Stimulated activated CD4-positive, alpha-beta T cell treated with anti-CD3 and anti-CD28 coated beads, Interleukin-1b, Interleukin-23, amount 100 ng/mL, for 1 hour (primary cell): ENCODE measurements at places on chromosomes 1 and 21.

DNA sequence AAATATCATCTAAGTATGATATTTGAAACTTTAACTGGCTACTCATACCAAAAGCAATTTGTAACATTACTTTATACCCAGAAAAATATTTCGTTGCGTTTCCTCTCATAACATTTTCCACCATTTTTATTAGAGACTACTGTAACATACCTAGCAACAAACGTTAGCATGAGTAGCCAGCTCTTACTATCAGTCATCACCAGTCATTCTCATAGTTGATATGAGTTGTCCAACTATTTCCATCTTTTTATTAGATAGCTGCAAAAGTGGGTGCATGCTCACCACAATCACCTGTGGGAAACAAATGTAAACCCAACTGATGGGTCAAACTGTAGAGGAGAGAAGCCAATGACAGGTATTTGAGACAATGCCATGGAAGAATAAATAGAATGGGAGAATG is 114.6 kb downstream of the AKT3 start:
- no peak for DNase-seq

- no peak for DNase-seq
Measured at GRCh38 chr1:91007827-91008226, 14.0 kb downstream of the ZNF644 start.

DNA sequence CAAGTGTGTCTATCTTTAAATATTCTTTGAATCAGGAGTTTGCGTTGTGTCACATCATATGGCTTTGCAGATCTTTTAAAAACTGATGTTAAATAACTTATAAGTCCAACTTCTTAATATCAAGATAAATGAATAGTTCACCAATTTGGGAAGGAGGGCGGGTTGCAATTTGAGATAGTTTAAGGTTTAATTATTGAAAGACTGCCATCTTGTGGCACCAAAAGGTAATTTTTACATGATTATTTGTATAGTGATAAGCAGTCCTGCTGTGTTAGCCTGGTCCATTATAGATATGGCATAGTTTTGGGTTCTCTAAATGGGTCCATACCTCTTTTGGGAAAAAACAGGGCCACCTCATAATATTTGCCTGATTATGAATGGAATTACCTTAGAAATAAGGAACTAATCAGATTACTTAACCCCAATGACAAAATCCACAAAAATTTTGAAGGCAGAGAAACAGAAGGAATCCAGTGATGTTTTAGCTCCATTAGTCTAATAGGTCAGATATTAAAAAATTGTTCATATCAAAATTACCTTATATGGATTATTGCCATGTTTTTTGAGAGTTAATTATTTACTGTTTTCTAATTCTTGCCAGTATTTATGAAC is 64.3 kb downstream of the PRKAA2 start:
- no peak for DNase-seq

GRCh38 chr1:19563324-19564097 is 78.2 kb upstream of the CAPZB start:
- DNase-seq: no peak

- no peak for DNase-seq
Measured at GRCh38 chr1:218904416-218904815, 269.3 kb upstream of the LYPLAL1 start.

GRCh38 chr1:78377356-78377928 is 113.3 kb upstream of the PTGFR start:
- no peak for DNase-seq

GRCh38 chr1:97145321-97145956 is 423.9 kb downstream of the PTBP2 start:
- DNase-seq: no peak

DNA sequence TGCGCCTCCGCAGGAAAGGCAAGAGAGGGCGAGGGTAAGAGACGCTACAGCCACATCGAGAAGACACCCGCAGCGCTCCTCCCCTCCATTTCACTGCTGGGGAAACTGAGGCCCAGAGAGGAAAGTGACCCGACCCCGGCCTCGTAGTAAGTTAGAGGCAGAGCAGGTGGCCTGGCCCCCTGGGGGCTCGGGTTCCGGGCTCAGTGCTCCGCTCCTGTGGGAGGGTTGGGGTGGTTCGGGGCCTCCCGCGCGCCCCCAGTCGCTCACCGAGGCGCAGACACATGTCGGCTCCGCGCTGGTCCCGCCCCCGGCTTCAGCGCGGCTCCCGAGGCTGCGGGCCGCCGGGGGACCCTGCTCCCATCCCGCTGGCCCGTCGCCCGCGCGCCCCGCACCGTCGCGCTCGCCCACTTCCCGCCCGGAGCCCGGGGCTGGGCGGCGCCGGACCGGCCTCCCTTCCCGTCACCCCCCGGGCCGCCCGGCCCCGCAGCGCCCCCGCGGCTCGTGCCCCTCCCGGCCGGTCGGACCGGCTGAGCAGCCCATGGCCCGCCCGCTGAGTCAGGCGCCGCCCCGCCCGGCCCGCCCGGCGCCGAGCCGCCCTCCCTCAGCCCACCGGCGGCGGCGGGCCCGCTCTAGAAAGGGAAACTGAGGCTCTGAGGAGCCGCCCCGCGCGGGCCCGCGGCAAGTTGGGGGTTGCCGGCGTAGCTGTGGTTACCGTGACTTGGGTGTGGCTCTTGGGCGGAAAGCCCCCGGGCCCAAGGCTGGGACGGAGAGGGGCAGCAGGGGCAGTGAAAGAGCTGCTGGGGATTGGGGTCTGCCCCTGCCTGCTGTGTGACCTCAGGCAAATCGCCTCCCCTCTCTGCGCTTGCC is at the start of gene TMEM54:
TSS of gene TMEM54 (minus strand) at position 434 of the 867 bp plus-strand sequence. CDS start at position 283, 151 bp downstream.
- no peak for DNase-seq

- no peak for DNase-seq
Measured at GRCh38 chr1:174965362-174966007, 34.3 kb upstream of the CACYBP start.

DNA sequence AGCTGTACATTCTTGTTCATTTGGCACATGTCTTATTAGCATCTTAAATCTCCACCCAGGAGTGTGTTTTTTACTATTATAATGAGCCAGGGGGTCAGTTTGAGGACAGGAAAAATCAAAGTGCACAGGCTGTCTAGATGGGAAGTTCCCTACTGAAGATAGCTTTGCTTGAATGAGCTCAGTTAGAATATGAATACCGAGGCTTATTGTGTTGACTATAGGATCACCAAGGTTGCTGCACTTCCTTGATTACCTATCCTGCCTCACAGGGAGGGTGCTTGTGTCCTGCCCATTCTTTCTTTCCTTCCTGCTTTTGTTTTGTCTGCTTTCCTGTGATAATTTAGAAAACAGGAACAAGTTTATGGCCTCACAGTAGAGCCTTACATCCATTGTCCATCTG is 16.3 kb downstream of the PHGDH start:
- no peak for DNase-seq

DNA sequence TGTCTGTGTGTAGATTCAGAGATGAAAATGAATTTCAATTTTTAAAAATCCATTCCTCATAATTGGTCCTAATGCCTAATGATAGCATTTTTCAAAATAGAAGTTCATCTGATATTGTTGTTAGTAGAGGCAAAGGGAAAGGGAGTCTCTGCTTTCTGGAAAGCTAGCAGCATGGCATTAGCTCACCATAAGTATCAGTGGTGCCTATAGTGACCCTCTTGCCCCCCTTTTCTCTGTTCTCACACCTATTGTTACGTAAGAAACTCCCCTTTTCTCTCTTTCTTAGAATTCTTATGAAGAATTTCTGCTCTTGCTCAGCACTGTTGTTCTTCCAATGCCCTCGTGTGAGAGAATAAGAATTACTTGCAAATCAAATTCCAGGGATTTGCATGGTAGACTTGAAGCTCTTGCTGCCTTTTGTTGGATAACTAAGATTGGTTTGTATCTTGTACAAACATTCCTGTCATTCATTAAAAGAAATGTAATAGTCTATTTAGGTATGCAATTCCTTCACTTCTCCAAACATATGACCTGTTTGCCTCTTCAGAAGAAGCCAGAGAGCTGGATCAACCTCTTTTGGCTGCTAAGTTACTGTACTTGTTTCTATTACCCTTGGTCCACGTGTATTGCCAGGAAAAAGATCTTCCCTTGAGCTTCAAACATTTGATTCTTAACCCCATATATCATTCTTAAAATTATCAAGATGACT is 69.2 kb upstream of the MAGI3 start:
- no peak for DNase-seq

DNA sequence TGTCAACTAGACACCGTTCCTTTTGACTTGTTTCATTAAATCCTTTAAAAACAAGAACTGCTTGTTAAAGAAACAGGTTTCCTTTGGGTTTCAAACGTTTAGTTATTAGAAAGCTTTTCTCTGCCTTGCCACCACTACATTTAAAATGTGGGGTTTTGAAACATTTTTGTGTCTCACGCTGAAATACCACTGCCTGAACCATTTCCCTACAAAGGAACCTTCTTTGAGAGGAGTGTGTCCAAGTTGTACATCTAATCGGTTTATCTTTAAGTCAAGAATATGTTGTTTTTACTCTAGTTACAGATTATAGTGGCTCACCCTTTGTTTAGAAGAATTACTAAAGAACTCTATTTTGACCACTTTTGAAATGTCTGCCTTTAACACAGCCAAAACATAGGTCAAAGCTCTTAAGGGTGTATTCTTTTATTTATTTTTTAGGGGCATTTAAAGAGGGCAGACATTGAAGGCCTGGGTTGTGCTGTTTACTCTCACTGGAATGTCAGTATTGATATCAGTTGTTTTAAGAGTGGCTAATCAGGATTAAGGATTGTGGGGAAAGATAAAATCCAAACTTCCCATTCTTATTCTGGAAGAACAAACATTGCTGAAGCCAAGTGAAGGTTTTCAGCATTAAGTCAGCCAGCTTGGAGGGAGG is 143.4 kb downstream of the GALNT2 start:
- DNase-seq: no peak

DNA sequence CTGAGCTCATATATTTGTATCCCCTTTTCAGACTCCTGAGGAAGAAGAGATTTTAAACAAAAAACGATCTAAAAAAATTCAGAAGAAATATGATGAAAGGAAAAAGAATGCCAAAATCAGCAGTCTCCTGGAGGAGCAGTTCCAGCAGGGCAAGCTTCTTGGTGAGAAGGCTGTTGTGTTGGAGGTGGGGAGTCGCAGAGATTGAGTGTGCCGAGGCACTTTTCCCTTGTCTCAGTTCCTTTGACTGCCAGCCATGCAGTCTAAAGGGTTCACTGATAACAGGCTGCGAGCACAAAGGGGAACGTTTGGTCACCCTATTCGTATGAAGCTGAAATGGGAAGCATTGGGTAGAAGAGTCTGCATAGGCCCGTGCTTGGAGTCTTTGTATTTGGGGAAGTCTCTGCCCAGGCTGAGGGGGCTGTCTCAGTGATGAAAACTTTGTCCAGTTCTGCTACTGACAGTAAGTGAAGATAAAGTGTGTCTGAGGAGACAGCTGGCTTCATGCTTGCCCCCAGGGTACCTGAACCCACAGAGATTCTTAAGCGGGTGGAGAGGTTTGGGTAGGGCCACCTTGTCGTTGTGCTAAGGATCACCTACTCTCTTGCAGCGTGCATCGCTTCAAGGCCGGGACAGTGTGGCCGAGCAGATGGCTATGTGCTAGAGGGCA is 2.8 kb downstream of the RPS8 start:
- no peak for DNase-seq

GRCh38 chr21:45970674-45971615 is 10.6 kb upstream of the COL6A1 start:
- peak; percentile 37 for DNase-seq

DNA sequence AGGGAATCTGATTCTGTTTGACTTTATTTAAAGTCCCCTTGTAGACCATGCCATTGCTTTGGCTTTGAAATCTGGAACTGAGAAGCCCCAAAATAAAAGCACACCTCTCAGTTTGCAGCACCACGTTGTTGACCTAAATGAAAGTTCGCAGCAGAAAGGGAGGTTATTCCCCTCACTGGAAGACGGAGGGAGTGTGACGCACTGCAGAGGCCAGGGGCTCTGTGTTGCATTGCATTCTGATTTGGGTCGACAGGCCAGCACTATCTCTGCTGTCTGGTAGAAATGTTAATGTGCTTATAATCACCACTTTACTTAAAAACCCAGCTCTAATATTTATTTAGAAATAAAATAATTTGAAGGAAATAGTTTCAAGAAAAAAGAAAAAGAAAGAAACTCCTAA is 675.2 kb upstream of the NR5A2 start:
- no peak for DNase-seq

- DNase-seq: no peak
Measured at GRCh38 chr21:34590520-34590919, 24.4 kb downstream of the RCAN1 start.

DNA sequence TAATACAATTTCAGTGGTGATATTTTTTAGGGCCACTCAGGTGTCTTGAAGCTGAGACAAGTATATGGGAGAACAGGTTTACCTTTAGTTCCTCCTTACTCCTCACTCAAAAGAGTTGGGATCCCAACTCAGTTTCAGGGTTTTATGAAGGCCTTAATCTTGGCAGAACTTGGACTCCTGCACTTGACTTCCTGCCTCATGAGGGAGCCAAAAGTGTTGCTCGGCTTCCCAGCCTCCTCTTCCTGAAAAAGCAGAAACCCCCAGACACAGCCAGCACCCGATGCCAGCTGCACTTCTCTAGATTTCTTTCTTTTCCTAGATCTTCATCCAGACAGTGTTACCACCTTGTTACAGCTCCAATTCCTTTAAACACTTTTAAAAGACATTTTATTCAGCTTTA is 70.8 kb upstream of the TMPRSS2 start:
- no peak for DNase-seq

- DNase-seq: no peak
Measured at GRCh38 chr1:246784621-246785493, 60.6 kb downstream of the SCCPDH start.

GRCh38 chr1:33501309-33501708 is 28.9 kb downstream of the ZSCAN20 start:
- no peak for DNase-seq

DNA sequence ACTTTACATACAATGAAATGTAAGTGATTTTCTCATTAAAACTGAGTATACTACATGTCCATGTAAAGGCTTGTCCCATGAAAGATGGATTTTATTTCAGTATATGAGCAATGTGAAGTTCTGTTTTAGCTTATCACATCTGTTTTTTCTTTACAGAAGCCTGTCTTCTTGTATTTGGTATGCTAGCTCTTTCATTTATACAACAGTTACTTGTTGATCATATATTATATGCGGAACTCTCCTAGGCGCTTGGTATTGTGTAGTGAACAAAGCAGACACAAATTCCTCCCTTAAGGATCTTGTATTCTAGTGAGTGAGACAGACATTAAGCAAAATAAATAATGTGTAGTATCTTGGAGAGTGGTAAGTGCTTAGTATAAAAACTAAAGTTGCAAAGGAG is 10.6 kb downstream of the MAP3K21 start:
- no peak for DNase-seq
